ENCODE measurements at places on chromosomes 1 and 21. TPM values are rescaled to one million over a fixed set of nuclear protein-coding genes. Genes with fewer than 3 reads are reported as not detected.

UBAP2L gene
- 201 TPM for total RNA-seq

TMEM53 gene
- total RNA-seq, result 10.9 TPM

ST6GALNAC3 gene
- 11.9 TPM for total RNA-seq

ARHGAP30 gene
- 0.52 TPM for total RNA-seq

TEX38 gene
- 0.21 TPM for total RNA-seq

EVA1B gene
- 41.5 TPM for total RNA-seq

DHCR24 gene
- 336 TPM for total RNA-seq

TRPM2 gene
- 0.92 TPM for total RNA-seq

RGS16 gene
- total RNA-seq, result 10.2 TPM

RABGGTB gene
- total RNA-seq, result 139 TPM

CELSR2 gene
- 26.8 TPM for total RNA-seq

NR1I3 gene
- not detected for total RNA-seq

SPRR4 gene
- total RNA-seq, result not detected

TXNDC12 gene
- total RNA-seq, result 89.2 TPM

SPRR2D gene
- total RNA-seq, result not detected

A3GALT2 gene
- total RNA-seq, result not detected

FNBP1L gene
- total RNA-seq, result 81.8 TPM

NUAK2 gene
- total RNA-seq, result 8.7 TPM

RGS4 gene
- total RNA-seq, result 0.41 TPM

HFM1 gene
- 3.4 TPM for total RNA-seq

BCAR3 gene
- 14.8 TPM for total RNA-seq

ZBTB7B gene
- 31.5 TPM for total RNA-seq

MAP1LC3C gene
- total RNA-seq, result 1.5 TPM

SPRR2B gene
- total RNA-seq, result not detected

TFF2 gene
- 0.33 TPM for total RNA-seq

DDX20 gene
- 15.0 TPM for total RNA-seq

ERG gene
- total RNA-seq, result 4.5 TPM

RNU1-2 gene
- total RNA-seq, result 1,197 TPM

NHLH1 gene
- total RNA-seq, result 0.70 TPM

NPHS2 gene
- not detected for total RNA-seq

KCNJ9 gene
- total RNA-seq, result not detected

MEGF6 gene
- 32.4 TPM for total RNA-seq

GALNT2 gene
- total RNA-seq, result 81.9 TPM

BCAN gene
- total RNA-seq, result 2.5 TPM

LORICRIN gene
- total RNA-seq, result not detected

HSD3B1 gene
- total RNA-seq, result not detected

NUP133 gene
- 73.7 TPM for total RNA-seq

CYP4X1 gene
- 1.4 TPM for total RNA-seq

MAGOH gene
- 58.4 TPM for total RNA-seq

SH2D1B gene
- total RNA-seq, result not detected

INAVA gene
- total RNA-seq, result 41.2 TPM

RNF223 gene
- not detected for total RNA-seq

WRAP73 gene
- 33.8 TPM for total RNA-seq

PDPN gene
- 135 TPM for total RNA-seq

MAGI3 gene
- 8.2 TPM for total RNA-seq

LRRC3 gene
- 4.7 TPM for total RNA-seq

SMYD3 gene
- 31.9 TPM for total RNA-seq

MIXL1 gene
- 6.4 TPM for total RNA-seq

OR2AJ1 gene
- total RNA-seq, result not detected

PDC gene
- total RNA-seq, result not detected

GUCA2B gene
- total RNA-seq, result not detected

ASTN1 gene
- total RNA-seq, result 5.0 TPM

SIK1 gene
- total RNA-seq, result 3.8 TPM

LTN1 gene
- total RNA-seq, result 18.9 TPM

Data from WTC11 (cell line).